Natural killer cell treated with Interleukin-12 subunit alpha and Interleukin-12 subunit beta and Interleukin-15 and Interleukin-18, amount 100 ng/mL, for 72 hours (primary cell): ENCODE measurements at places on chromosomes 13 and 19.

DNA sequence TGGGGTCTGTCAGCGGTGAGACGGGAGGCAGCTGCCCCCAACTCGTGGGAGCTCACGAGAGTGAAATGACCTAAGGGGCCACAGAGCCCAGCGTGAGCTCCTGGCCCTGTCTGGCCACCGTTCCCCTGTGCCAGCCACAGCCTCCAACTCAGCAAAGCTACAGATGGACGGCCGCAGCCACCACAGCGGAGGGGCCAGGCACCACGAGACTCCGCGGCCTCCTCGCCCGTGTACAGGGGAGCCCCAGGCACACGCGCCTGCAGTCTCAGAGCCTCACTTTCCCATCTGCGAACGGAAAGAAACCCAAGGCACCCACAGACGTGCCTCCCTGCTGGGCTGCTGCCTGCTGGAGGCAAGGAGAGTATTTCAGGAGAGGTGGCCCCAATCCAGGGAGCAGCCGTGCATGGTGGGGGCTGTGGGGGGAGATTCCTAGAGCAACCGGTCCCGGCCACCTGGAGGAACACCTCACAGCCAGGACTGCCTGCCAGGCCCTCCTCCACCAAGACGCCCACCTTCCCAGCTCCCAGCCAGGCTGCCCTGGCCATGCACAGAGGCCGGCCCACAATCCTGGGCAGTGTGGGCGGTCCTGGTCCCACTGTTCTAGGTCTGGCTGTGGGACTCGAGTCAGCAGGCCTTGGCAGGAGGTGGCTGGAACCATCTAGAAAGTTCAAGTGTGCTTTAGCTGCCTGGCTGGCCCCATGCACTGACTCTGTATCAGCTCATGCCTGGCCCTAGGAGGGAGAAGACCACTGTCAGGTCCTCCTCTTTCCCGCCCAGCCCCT lies 1.9 kb downstream of the MKNK2 start:
- no peak for DNase-seq

GRCh38 chr13:36839981-36840380 lies 21.0 kb downstream of the RFXAP start:
- no peak for DNase-seq

DNA sequence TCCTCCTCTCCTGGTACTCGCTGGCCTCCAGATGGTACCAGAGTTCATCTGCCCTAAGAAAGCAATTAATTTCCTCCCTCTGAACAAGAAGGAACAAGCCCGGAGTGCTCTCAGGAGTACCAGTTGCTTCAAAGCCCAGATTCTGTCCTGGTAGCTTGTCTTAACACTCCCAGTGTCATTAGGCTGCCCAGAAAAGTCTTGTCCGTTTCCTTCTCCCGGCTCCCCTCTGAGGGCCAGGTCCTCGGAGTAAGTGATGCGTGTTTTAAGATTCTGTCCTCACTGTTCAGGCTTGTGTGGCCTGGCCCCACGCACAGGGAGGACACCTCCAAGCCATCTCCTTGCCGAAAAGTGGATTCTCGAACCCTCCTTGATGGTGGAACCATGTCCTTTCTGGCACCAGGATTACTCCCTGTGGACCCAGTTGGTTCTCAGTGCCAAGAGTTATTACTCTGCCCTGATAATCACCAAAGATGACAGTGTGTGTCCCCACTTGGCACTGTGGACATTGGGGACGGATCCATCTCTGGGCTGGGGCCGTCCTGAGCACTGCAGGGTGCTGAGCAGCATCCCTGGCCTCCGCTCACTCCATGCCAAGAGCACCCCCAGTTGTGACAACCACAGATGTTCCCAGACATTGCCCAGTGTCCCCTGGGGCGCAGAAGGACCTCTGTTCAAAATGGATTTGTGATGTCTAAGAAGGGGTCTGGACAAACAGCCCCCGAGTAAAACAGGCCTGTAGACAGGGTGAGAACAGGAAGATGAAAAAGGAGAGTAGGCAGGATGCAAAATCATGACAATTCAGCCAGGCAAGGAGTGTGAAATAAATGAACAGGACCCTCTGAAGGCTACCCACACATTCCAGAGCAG lies 52.4 kb downstream of the RFX2 start:
- DNase-seq = no peak

DNA sequence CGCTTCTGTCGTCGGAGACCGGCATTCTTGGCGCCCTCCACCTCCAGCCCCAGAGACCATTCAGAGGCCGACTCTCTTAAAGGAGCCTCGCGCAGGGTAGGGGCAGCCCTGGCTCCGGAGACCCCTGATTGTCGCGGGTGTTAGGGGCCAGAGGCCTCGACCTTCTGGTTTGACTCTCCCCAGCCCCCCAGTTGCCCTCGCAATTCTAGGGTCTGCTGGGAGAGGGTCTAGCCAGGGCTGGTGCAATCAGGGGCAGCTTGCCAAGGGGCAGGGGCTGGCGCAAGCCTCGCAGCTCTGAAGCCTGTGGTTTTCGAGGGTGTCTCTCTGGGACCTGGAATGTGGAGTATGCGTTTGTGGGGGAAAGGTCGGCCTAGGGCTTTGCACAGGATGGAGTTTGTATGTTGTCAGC lies 1.6 kb upstream of the SLC7A10 start:
- no peak for DNase-seq

- DNase-seq = no peak
Observed at GRCh38 chr19:30090963-30091362, 148.9 kb downstream of the URI1 start.

DNA sequence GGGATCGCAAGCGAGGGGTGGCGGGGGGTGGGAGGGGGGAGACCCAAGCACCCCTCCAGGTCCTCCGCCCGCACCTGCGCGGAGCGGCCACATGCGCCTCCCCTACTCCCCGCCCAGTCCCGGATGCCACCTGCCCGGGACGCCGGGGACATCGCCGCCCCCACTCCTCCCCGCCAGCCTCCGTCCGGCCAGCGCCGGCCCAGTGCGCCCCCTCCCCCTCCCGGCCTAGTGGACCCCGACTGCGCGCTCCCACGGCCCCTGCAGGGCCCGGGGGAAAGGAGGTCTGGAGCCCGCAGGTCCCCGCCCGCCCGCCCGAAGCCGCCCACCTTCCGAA lies 263 bp downstream of the RHPN2 start:
- DNase-seq = no peak

GRCh38 chr19:17086120-17086519 lies 10.5 kb downstream of the MYO9B start:
- DNase-seq = no peak

DNA sequence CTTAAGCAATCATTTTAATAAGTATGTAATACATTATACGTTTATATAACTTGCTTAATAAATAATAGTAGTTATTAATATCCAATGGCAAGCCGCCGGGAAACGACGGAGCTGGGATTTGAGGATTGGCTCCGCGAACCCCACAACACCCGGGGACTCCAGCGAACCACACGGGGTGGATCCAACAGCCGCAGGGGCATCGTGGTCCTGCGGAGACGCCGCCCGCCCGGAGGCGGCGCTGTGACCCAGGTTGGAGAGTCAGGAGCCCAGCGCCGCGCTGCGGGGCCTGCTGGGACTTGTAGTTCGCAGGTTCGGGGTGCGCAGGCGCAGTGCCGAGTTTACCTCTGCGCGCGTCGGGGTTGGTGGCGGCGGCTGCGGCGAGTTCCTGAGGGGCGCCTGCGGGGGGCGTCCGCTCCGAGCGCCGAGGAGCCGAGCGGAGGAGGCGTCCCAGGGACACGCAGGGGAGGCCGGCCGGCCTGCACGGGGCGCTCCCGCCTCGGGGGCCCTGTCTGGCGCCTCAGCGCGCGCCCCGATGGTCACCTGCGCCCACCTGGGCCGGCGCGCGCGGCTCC lies at the start of gene ZNF554:
ZNF554 (plus strand) TSS at position 329 of the 572 bp plus-strand sequence; CDS start at position 533, 204 bp downstream.
- peak; percentile 97 for DNase-seq

DNA sequence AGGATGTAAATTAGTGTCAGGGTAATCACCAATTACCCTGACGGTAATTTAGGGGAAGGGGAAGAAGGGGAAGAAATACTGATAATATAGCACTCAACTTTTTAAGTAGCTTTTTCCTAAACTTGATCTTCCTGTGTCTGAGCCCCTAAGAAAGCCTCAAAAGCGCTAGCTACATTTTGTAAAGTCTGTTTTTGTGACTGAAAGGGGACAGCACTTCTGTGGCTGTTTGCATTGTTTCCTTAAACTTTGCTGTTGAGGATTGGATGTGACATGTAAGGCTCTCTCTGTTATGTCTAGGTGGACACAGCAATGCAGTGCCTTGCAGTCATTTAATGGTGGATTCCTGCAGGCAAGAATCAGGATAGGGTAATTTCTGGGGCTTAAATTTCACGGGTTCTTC lies 42.8 kb downstream of the SPATA13 start:
- no peak for DNase-seq

GRCh38 chr13:66558506-66558905 lies 671.6 kb downstream of the PCDH9 start:
- DNase-seq = no peak

DNA sequence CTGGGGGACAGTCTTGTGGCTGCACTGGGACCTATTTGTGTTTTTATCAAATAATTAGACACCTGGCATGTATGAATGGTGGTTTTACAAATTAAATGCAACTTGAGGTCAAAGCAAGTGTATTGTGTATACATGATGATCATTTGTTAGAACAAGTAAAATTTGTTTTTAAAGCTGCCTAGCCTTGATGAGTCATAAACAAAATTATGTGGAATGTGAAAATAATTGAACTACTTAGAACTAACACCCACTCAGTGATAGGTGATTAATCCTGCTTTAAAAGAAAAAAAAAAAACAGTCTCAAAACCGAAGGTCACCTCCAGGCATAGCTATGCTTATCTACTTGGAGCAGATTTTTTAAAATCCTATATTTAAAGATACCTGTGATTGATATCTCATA lies 770.3 kb upstream of the SLITRK5 start:
- DNase-seq = no peak

DNA sequence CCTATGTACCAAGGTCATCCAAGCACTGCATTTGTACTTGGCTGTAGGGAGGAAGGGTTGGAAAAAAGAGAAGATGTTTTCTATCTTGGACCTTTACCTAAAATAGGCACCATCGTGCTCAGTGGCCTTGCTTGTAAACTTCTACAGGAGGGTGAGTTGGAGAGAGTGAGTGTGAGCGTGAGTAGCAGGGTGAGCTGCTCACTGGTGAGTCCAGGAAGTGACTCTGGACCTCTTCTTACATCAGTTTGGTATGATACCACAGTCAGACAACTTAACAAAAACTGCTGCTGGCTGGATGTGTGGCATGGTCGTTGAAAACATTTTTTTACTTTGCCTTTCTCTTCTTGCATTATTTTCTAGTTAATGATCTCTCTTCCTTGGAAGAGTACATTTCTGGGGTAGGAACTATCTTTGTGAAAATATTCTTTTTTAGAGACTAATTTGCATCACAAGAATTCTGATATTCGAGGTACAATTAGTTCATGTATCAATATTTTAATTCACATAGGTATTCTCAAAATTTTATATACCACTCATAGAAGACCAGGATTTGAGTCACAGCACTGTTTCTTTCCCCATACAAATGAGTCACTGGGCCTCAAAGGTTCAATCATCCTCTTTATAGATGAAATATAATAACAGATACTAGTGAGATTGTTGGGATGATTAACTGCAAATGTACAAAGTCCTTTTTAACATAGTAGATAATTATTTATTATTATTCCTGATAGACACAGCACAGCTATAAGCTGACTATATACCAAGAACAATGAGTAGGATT lies 651 bp downstream of the SERPINE3 start:
- no peak for DNase-seq

DNA sequence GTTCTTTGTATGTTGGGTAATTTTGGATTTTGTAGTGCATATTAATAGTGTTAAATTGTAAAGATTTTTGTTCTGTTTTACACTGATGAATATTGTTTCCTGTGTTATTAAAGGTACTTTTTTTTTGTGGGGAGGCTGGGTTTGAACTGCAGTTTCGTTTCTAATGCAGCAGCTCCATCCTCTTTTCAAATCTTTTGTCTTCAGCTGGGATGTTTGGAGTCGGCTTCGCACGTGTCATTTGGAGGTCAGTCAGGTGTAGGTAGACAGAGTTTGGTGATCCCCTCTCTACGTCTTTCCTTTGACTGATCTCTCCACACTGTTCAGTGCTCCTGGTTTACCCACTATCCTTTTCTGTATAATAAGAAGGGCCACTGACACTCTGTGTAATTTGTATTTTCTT lies 30.3 kb downstream of the TDRD3 start:
- DNase-seq = no peak

DNA sequence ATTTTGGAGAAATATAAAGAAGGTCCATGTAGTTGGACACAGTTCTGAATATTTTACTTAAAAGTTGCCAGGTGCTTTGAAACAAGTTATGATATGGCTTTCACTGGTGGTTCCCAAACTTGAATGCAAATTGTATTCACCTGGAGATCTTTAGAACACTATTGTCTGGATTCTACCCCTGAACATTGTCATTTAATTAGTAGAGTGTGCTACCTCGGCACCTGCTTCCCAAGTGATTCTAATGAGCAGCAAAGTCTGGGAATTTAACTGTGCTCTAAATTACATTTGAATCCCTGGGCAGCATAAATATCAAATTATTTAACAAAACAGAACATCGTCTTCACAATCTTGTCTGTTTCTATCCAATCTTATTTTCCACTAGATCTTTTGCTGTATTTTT lies 2483.3 kb downstream of the PCDH9 start:
- no peak for DNase-seq

DNA sequence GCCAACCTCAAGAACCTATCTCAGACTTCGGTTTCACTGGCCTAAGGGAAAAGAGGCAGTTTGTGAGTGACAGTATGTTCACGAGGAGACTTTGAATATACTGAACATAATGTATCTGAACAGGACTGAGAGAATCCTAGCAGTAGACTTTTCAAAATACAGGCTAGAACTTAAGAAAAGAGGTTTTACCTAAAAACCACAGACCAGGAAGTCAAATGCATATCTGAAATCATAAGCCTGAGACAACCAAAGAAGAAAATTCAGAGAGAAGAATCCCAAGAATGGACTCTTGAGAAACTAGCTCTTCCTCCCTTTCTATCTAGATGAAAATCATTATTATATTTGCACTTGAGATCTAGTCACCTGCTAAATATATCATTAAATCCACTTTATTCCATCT lies 17.6 kb downstream of the MYCBP2 start:
- no peak for DNase-seq

GRCh38 chr13:27497563-27498230 lies 47.3 kb upstream of the MTIF3 start:
- no peak for DNase-seq

DNA sequence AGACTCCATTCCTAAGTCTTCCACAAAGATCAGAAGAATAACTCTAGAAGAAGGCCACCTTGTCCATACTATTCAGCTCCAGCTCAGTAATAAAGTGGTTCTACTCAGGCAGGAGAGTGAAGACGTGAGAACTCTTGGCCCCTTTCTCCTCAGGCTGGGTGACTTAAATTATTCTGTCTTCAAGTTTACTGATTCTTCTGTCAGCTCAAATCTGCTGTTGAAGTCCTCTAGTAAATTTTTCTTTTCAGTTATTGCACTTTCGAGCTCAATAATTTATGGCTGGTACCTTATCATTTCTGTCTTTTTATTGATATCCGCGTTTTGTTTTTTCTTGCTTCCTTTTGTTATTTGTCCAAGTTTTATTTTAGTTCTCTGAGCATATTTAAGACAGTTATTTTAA lies 922.3 kb upstream of the PCDH9 start:
- DNase-seq = no peak

- DNase-seq = no peak
Observed at GRCh38 chr13:111312944-111313590, 7.4 kb upstream of the TEX29 start.

- no peak for DNase-seq
Observed at GRCh38 chr13:68719815-68720214, 1387.8 kb upstream of the ATXN8OS start.

GRCh38 chr19:1102407-1103131 lies 1.2 kb upstream of the GPX4 start:
- peak; percentile 81 for DNase-seq
